ENCODE measurements at places on chromosomes 7 and 10.

- no peak for DNase-seq
Measured at GRCh38 chr7:134153493-134154136, 26.5 kb downstream of the LRGUK start.

- DNase-seq, result no peak
Measured at GRCh38 chr7:112790586-112791003, 402 bp upstream of the TMEM168 start.

DNA sequence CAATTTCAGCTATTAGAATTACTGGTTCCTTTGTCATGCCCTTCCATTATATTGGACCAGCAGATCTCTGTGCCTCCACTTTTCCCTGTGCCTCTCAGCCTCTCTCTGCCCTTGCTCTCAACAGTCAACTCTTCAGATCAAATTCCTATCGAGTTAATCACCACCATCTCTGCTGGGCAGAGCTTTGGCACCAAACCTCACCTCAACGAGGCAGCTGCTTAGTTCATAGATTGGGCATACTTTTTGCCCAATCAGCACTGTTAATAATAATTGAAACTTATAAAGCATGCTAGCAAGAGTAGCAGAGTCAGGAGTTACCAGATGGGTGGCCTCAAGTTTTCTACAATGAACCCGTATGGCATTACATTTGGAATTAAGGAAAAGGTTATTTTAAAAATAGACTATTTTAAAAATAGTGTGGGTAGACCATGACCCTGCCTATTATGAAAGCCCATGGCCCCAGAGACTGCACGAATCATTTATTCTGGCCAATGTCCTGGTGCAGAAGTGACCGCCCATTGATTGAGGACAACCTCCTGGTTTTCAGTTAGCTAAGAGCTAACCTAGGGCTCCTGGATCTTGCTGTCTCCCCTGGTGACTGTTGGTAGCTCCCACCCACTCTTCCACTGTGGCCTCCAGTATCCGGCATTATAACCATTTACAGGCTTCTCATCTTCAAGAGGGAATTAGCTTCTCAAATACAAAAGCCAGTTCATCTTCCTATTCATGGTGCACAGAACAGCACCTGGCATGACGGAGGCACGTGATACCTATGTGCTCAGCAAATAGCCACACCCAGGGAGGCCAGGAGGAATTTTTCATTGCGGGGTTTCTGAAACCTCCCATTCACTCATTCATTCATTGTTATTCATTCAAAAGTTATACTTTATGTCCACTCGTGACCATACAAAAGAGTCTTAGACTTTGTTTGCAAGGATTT is 265.4 kb downstream of the INHBA start:
- DNase-seq, result no peak

DNA sequence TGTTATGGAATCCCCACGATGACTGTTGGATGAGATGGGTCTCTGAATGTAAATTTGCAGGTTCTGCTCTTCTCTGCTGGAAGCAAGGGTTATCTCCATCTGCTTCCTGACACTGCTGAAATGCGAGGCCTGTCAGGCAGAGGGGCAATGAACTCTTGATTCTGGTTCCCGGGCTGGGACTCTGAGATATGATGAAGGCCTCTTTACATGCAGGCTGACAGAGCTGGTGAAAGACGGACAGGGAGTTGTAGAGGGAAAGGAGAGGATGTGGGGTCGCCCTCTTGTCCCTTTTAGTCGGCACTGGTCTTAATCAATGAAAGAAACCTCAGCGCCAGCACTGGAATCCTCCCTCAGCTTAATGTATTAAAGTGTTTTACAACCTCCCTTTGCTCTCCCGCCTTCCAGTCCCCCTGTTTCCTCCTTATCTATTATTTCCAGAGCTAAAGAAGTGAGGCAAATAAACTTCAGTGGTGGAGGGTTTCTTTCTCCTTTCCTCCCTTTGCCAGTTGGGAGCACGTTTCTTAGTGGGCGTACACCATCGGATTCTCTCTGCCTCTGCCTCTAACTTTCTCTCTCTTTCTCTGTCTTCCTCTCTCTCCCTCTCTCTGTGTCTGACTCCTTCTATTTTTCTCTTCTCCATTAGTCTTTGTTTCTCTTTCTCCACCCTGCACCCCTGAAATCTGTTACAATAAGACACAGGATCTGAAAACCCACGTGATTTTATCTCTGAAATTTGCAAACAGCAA is 145.6 kb downstream of the BAMBI start:
- no peak for DNase-seq

- no peak for DNase-seq
Measured at GRCh38 chr7:113207931-113208330, 89.6 kb upstream of the SMIM30 start.

DNA sequence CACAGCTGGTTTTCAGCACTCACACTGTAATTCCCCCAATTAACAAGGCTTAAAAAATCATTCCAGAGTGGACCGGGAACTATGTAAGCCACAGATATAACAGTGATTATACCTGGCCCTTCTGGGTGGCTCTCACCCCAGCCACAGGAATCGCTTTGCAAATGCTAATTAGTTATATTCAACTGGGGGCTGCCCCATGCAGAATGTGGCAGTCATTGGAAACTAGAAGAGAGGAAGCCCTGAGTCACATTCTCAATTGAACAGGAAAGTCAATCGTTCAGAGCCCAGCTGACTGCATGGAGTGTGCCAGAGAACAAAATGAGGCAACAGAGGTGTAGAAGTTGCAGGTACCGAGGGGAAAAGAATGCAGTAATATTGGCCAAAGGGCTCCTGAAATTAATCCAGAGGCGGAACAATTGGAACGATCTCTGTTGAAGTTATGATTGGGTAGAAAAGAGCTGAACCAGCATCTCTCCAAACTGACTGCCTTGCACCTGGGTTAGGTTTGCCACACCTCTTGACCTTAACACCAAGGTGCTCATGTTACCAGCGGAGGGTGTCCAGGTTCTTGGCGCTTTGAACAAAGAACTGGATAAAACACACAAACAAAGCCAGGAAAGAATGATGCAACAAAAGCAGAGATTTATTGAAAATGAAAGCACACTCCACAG is 909.7 kb upstream of the AUTS2 start:
- no peak for DNase-seq

GRCh38 chr10:59342000-59342399 is 20.3 kb downstream of the FAM13C start:
- DNase-seq, result no peak

- no peak for DNase-seq
Measured at GRCh38 chr10:61793760-61794703, 107.5 kb upstream of the ARID5B start.

- DNase-seq, result no peak
Measured at GRCh38 chr10:43013065-43013464, 63.8 kb upstream of the RET start.

GRCh38 chr7:107560898-107561516 is 2.7 kb downstream of the COG5 start:
- DNase-seq, result peak; percentile 55

- DNase-seq, result peak; percentile 53
Measured at GRCh38 chr10:100743626-100744135, 1.7 kb upstream of the PAX2 start.

DNA sequence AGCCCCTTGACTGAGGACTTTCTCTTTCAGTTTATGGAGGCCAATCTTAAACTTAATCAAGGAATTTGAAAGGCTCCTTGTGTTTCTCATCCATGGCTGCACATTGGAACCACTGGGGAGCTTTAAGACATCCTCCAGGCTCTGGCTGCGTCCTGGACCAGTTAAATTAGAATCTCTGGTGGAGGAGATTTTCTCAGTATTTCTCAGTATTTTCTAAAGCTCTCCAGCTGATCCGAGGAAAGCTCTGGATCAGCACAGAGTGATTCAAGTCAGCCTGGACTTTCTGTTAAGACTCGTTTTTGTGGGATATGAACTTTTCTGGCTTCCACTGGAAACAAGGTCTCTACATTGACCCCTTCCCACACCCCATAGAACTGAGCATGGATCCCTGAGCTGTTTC is 249.8 kb downstream of the STK31 start:
- no peak for DNase-seq

GRCh38 chr7:72223351-72223750 is 188.8 kb downstream of the CALN1 start:
- no peak for DNase-seq

GRCh38 chr10:69217119-69217754 is 2.9 kb upstream of the HKDC1 start:
- no peak for DNase-seq

- peak; percentile 56 for DNase-seq
Measured at GRCh38 chr7:41940760-41941343, 238.0 kb upstream of the INHBA start.

- DNase-seq, result peak; percentile 60
Measured at GRCh38 chr10:114801411-114801813, 20.2 kb upstream of the FHIP2A start.

DNA sequence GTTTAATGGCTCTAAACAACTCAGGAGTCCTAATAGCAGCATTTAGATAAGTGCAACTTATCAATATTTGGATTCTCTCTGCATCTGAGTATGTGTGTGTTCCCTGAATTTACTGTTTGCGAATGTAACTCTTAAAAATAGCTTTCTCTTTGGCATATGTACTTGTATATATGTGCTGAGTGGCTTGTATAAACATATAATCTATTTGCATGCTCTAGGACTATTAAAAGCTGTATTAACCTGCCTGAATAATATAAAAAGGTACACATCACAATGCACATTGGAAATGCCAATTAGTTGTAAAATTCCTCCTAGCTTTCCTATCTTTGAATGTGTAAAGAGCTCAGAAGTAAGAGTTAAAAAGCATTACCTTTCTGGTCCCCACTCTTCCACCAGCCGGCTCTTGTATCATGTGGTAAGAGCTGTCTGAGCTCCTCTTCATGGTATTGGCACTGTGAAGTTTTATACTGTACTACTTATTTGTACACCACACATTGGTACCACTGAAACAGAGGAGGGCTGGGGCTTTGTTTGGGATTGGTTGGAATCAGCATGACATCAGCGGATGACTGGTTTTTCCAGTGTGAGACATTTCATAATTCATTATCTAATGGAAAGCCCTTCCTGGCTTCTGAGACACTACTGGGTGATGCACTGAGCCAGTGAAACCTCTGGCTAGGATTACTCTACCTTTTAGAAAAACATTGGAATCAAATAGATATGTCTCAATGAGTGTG is at the start of gene INHBA:
Gene INHBA, minus strand, starts transcription at position 456 of the 737 bp plus-strand sequence. CDS start 2,716 bp downstream, outside the sequence.
- no peak for DNase-seq

DNA sequence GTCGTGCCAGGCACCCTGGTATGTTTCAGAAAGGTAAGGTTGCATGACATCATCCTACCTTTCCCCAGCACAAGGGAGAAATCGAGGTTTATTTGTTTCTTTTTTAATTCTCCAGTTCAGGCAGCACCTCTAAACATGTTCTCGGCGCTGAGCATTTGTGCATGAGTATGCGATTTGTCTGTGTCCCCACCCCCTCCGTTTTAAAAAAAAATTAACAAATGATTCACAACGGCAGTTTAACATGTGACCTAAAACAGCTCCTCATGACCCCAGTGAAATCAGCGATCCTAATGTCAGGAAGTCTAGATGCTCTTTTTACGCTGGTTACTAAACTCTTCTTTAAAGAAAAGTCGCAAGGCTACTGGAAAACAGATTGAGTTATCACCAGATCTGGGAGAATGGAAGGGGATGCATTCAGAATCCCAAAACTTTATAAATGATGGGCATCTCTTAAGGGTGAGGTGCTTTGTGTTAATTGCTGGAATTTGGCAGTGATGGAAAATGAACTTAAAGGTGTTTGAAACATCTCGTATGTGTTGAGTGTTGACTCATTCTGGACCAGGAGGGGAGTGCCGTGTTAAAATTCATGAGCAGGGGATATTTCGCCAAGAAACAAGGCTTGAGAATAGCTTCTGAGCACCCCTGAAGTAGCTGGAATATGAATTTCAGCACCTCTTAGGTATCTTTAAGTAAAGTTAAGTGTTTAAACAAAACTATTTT is 106.8 kb upstream of the PDCD4 start:
- no peak for DNase-seq

GRCh38 chr10:4196771-4197390 is 411.9 kb upstream of the KLF6 start:
- DNase-seq, result no peak

DNA sequence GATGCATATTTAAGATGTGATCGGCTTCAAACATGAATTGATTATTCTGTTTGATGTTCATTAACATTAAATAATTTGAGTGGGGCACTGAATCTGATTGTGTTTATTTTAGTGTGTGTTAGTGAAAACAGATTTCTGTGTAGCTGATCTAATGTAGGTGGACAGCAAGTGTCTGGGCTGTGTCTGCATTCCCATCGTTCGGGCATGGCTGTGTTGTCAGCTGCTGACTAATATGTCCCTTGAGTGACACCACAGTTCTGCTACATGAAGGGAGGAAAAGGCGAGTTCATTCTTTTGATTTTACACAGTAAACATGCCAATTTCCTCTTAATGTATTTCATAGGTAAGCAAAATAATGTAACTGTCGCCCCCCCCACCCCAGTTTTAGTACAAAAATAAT is 203.0 kb downstream of the CNTNAP2 start:
- DNase-seq, result no peak

GRCh38 chr7:133797818-133798520 is 329.2 kb upstream of the LRGUK start:
- no peak for DNase-seq

- peak; percentile 1 for DNase-seq
Measured at GRCh38 chr7:29825775-29826529, 19.6 kb downstream of the WIPF3 start.
